Activated CD4-positive, alpha-beta T cell treated with anti-CD3 and anti-CD28 coated beads, Interleukin-2, amount 10 ng/mL, durations not matched to agents 24 days and 14 days (primary cell): ENCODE measurements at places on chromosomes 11 and 22. TPM values are rescaled to one million over a fixed set of nuclear protein-coding genes. Genes with fewer than 3 reads are reported as not detected.

DNA sequence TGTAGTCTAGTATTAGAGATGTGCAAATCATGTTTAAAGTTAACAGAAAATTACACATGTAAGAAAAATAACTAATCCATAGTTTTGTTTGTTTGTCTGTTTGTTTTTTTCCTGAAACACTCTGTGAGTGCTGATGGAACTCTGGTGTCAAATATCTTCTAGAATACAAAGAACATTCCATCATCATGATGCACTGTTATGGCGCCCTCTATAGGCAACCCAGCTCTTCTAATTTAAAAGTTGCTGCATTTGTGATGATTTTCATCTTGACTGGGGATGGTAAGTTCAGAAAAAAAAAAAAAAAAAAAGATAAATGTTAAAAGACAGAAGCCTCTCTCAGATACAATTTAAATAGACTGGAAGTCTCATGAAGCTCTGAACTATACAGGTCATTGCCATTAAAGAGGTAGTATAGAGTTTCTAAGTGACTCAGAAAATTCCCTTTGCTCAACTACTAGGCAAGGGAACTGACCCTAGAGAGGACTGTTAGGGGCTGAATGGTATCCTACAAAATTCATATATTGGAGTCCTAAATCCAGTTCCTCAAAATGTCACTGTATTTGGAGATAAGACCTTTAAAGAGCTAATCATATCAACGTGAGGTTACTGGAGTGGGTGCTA, 597.2 kb upstream of the ANO3 start:
- no peaks in the 10 kb centered on the region for H3K4me1 ChIP-seq
- no peak overlapping the region for H3K4me3 ChIP-seq
- no peaks in the 10 kb centered on the region for H3K27me3 ChIP-seq
- no peaks in the 10 kb centered on the region for H3K36me3 ChIP-seq
- no peak for DNase-seq
- no peak overlapping the region for H3K27ac ChIP-seq

E2F8 gene
- total RNA-seq, result 27.4 and 29.0 TPM in 2 replicates

AQP11 gene
- total RNA-seq, result 0.38 and 0.65 TPM in 2 replicates

DNA sequence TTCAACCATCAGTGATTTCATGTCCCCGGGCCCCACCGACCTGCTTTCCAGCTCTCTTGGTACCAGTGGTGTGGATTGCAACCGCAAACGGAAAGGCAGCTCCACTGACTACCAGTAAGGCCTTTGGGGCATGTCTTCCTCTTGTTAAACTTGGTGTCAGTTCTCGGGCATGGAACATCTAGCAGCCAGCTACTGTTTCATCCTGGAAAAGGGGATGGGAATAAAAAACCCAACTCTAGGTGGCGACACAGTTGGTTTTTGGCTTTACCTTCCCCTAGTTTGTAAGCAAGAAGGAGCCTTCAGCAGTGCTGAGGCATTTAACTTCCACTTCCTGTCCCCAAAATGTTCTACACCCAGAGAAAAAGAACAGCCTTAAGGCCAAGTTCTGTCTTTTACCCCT, 76.7 kb downstream of the BMAL1 start:
- DNase-seq, result no peak
- H3K36me3 ChIP-seq, result peaks cover 25% of the 10 kb centered on the region
- no peaks in the 10 kb centered on the region for H3K27me3 ChIP-seq
- H3K4me3 ChIP-seq, result no peak overlapping the region

- peaks cover 25% of the 10 kb centered on the region for H3K36me3 ChIP-seq
- H3K27ac ChIP-seq, result peak overlapping the region; percentile 53
- no peaks in the 10 kb centered on the region for H3K27me3 ChIP-seq
- H3K4me1 ChIP-seq, result peaks cover 13% of the 10 kb centered on the region
- DNase-seq, result no peak
Observed at GRCh38 chr22:38864361-38865191, 7.4 kb downstream of the CBX6 start.

GRCh38 chr11:30358536-30358935, 35.6 kb downstream of the ARL14EP start:
- no peak for DNase-seq
- peaks cover 7% of the 10 kb centered on the region for H3K27me3 ChIP-seq

- DNase-seq, result no peak
- no peaks in the 10 kb centered on the region for H3K36me3 ChIP-seq
- H3K27ac ChIP-seq, result no peak overlapping the region
- H3K4me1 ChIP-seq, result no peaks in the 10 kb centered on the region
Observed at GRCh38 chr11:115939104-115939730, 435.0 kb upstream of the CADM1 start.

- peaks cover 3% of the 10 kb centered on the region for H3K4me1 ChIP-seq
- peaks cover 23% of the 10 kb centered on the region for H3K36me3 ChIP-seq
- no peak overlapping the region for H3K27ac ChIP-seq
- no peaks in the 10 kb centered on the region for H3K27me3 ChIP-seq
- DNase-seq, result no peak
- H3K4me3 ChIP-seq, result no peak overlapping the region
Observed at GRCh38 chr11:73812234-73812633, 24.6 kb downstream of the MRPL48 start.

GRCh38 chr11:35247428-35247827, 108.5 kb downstream of the CD44 start:
- H3K27ac ChIP-seq, result no peak overlapping the region
- no peak overlapping the region for H3K4me3 ChIP-seq
- peaks cover 7% of the 10 kb centered on the region for H3K36me3 ChIP-seq
- DNase-seq, result peak; percentile 67
- peaks cover 4% of the 10 kb centered on the region for H3K27me3 ChIP-seq
